ENCODE measurements at places on chromosomes 12 and 14.

GRCh38 chr14:43135877-43136411 lies 1371.1 kb downstream of the FSCB start:
- no peak for DNase-seq

GRCh38 chr14:93946541-93947090 lies 19.5 kb downstream of the FAM181A start:
- no peak for DNase-seq

GRCh38 chr14:60773558-60773957 lies 39.0 kb downstream of the MNAT1 start:
- no peak for DNase-seq

DNA sequence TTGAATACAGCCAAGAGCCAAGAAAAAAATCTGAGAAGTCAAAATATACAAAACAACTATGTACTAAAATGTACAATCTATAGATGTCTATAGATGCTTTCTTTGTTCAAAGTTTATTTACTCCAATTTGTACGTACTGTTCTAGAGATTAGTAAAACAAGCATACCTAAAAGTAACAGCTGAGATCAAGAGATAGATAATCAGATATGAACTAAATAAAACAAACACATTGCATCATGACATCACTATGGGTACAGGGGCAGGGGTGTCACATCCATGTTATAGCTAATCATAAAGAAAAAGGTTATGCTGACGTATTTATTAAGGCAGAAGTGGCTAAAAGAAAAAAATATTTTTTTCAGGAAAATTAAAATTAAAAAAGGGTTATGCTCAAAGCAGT lies 72.0 kb upstream of the BBS10 start:
- DNase-seq = no peak

DNA sequence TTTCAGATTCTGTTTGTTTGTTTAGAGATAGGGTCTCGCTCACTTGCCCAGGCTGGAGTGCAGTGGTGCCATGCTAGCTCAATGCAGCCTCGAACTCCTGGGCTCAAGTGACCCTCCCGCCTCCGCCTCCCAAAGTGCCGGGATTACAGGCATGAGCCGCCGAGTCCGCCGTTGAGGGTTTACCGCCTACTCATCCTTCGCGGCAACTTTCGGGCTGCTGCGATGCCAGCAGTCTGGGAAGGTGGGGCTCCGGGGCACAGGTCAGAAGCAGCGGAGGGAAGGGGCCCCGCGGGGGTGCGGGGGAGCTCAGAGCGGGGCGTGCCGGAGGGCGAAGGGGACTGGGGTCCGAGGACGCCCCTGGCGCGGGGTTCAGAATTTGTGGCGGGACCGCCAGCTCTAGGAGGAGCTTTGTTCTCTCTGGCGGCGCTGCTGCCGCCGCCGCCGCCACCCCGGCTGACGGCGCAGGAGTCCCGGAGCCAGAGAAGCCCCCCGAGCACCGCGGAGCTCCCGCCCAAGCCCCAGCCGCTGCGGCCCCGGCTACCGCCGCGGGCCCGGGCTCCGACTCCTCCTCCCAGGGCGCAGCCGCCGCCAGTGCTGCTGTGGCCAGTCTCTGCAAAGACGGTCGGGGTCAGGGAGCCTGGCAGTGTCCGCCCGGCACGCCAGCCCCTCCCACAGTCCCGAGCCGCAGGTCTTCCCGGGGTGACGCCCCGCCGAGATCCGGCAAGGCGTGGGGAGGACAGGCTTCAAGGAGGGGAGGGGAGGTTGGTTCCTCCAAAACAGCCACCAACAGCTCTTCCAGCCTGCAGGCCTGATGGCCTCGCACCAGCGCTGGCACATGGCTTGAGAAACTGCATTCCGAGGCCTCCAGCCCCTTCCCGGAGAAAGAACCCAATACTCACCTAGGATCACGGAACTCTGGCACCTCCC lies 10.9 kb upstream of the KRT77 start:
- DNase-seq = no peak

DNA sequence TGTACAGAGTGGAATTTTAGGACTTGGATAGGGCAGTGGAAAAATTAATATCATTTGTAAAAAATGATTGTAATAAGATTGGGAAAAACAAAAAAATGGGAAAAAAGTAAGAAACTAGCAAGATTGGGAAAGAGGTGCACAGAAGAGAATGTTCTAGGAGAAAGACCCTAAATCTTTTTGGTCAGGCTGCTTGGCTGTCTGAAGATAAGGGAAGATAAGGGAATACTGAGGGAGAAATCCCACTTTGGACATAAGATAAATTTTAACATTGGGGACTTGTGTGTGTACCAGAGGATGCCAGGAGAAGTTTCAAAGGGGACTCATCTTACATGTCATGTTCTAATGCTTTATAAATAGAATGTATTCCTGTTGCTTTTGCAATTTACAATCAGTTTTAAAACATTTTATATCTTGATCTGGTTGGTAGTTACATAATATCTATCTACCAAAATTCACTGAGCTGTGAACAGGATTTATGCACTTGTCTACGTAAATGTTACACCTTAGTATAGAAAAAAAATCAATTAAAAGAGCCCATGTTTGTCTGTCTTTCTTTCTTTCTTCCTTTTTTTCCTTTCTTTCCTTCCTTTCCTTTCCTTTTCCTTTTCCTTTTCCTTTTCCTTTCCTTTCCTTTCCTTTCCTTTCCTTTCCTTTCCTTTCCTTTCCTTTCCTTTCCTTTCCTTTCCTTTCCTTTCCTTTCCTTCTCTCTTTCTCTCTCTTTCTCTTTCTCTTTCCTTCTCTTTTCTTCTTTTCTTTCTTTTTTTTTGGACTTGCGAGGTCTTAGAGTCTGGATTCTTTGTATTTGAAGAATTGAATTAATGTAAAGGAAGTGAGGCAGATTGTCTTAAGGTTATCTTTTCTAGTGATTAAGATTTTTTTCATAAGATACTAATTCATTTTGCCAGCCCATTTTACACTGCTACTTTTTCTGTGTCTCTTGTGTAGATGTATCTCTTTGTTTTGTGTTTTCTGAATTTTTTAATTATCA lies 66.1 kb downstream of the KTN1 start:
- no peak for DNase-seq

DNA sequence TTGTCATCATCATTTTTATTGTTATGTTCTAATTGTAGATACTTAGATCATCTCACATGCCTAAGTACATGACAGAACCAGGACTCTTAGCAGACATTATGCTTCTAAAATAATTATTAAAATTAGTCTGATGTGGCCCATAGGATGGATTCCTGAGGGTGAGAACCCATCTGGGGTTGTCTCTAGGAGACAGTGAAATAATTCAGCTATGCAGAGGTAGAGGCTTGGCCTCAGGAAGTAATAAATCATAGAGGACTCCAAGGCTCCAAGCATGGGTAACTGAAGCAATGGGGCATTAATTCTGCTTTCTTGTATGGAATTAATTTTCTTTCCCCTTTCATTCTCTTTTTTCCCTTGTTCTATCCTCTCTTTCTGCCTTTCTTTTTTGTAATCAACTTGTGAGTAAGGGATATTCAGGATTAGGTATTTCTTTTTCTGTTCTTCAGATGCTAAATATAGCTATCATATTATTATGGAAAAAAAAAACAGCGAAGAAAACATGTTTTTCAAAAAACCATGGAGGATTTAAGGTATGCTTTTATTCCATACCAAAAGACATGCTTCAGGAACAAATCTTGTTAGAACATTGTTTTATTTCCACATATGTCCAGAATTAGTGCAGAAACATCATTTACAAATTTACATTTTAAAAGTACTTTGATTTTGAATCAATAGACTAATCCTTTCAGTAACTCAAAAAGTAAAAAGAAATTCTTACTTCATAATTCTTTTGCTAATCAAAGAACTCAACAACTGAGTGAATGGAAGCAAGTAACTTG lies 263.2 kb downstream of the TRHDE start:
- no peak for DNase-seq

GRCh38 chr12:98387444-98387843 lies 127.9 kb upstream of the TMPO start:
- DNase-seq = no peak

GRCh38 chr12:102740141-102740955 lies 176.7 kb downstream of the PAH start:
- DNase-seq = peak; percentile 69

DNA sequence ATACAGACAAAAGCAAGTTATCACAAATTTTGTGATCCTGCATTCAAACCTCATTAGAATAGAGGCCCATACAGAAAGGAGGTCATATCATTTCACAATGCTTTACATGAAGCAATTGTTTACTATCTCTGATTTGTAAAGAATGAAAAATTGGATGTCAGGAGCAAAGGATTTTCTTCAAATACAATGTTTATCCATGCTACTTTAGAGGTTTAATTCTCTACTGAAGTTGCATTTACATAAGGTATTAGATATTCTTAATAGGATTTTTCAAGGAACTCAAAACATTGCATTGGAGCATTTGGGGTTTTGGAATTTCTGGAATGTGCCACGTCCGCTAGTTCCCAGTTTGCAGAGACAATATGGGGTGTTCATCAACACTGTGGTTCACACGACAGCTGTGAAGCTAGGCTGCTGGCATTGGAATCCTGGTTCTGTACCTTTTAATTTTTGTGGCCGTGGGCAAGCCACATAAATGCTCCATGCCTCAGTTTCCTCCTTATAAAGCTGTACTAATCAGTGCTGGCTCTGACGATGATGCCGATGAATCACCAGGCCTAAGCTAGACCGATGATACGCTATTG lies 174.8 kb downstream of the APAF1 start:
- no peak for DNase-seq

DNA sequence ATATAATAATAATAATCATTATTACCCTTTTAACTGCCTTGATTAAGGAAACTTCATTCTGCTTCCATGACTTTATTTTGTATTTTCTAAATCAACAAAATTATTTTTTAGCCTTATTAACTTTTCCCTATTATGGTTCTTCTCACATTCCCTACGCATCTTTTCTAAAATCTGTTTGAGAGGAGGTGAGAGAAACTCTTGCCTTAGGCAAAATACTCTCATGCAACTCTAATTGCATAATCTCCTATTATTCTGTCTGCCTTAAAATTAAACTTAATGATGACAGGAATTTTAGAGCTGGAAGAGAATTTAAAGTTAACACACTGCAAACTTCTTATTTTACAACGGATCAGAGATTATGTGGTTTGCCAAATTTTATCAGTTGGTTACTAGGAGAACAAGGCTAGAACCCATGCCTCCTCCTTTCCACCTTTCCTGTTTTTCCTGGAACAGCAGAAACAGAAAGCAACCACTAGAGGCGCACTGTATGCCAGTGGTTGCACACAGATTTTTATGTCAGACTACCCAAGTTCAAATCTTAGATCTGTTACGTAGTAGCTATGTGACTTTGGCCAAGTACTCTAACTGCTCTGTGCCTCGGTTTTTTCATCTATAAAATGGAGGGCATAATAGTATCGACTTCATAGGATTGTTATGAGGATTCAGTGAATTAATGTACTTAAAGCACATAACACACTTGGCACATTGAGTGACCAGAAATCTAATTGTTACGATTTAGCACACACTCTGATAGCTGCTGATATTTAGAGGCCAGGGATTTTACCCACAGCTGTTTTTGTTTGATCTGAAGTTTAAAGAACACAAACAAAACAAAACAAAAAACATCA lies 4.3 kb upstream of the BRMS1L start:
- DNase-seq = no peak

DNA sequence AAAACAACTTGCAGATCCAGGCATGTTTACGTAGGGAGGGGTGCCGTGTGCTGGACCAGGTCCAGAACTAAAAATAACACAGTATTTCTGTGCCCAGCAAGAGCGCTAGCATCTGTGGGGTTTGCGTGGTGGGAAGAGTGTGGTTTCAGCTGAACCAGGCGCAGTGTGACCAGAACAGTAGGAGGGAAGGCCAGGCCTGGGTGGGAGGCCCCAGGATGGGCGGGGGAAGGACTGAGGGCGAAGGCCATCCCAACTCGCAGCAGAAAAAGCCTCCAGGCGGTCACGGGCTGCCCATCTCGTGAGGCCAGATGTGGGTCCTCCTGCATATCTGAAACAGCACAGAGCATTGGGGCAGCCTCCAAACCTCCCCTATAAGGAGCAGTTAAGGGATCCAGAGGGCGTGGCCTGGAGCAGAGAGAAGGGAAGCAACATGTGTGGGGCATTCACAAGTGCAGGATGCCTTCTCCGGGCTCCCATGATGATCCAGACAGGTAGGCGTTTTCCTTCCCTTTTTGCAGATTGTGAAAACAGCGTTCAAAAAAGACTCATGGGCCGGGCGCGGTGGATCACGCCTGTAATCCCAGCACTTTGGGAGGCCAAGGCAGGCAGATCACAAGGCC lies 17.8 kb upstream of the CD9 start:
- DNase-seq = no peak

DNA sequence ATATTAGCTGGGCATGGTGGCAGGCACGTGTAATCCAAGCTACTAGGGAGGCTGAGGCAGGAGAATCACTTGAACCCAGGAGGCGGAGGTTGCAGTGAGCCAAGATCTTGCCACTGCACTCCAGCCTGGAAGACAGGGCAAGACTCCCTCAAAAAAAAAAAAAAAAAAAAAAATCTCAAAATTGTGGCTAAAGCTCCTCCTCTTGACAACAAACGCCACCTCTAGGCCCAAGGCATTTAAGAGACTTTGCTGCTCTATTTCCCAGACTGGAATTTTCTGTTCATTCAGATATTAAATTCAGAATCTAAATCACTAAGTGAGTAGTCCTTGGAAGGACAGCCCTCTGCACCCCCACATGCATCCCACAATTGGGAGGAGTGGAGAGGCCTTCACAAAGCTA lies 1.4 kb downstream of the ZFYVE1 start:
- DNase-seq = no peak

- peak; percentile 14 for DNase-seq
These were observed 266.9 kb downstream of the PPFIA2 start for GRCh38 chr12:81492131-81492720.

Measured in NCI-H524 treated with DMSO at 0.1 percent for 48 hours (cell line).